Lung (tissue), 17 donors: ENCODE measurements at places on chromosomes 4 and X.

- no peak for DNase-seq
Observed at GRCh38 chrX:131739823-131740222, 195.9 kb downstream of the OR13H1 start.

DNA sequence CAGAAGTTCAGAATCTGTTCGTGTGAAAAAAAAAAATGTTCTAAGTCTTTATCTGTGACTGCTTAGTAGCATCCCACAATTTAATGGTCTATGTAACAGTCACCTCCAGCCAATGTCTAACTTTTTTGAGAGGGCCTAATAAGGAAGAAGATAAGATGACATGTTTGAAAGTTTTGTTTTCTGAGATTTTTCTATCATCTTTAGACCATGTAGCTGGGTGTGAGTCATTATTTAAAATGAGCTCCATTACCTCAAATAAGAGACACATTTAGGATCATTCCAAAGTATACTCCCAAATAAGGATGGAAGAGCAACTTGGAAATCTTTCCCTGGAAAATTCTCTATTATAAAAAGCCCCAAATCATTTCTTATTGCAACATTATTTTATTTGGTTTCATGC, 28.2 kb upstream of the MCF2 start:
- no peak for DNase-seq

DNA sequence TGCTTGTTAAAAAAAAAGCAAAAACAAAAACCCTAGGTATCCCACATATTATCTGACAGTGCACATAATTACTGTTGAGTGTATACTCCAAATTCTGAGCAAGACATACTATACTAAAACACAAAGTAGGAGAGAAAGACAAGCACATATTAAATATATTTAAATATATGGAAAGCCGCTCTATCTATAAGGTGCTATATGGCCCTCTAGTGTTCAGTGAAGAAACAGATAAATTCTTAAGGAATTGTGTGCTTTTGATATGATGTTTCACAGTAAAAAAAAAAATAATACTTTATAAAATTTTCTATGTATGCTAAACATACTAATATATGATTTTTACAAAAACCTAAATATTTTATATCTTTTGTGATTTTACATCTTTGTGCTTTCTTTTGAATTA, 137.8 kb downstream of the FBXW7 start:
- DNase-seq = peak; percentile 32

- DNase-seq = no peak
Observed at GRCh38 chr4:147599769-147600168, 17.4 kb upstream of the TMEM184C start.

DNA sequence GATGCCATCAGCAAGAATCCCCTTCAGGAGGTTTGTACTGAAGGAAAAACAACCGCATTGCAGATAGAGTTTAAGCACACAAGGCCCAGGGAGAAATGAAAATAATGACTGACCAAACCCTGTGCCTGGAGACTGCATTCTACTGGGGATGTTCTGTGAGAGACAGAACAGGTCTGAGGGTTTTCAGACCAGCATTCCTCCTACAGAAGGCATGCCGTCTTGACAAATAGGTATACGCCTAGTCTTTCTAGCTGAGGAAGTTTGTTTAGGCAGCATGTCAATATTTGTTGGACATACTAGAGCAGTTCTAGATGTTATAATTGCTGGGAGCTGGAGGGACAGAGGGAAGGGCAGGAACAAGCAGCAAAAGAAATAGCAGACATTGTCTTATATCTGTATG, 68.4 kb upstream of the SCOC start:
- no peak for DNase-seq

DNA sequence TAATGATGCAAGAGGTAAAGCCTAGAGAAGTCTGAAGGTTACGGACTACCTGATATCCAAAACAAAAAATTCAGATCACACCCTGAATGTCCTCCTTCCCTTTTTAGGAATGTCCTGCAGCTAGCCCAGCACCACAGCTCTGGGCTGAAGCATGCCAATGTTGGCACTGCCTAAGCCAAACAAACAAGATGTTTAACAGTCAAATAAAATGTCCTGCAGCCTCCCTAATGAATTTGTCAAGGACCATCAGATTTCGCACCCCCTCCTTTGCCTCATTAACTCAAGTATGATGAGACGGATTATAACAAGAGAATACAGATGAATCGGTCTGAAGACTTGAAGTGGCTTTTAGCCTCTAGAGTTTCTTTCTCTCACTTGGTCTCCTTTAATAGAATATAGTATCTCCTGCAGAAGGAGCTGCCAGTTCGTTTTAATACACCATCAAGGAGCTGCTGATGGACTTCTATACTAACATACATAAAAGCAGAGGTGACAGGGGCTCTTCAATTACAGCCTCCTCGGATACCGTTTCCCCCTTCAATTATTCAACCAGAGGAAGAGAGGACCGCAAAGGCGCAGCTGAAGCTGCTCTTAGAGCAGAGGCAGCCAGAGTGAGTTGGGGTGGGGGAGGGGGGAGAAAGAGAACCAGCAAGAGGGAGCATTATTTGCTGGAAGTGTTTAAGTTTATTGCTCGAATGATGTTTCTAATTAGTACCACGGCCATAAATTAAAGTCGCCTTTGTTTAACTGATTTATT, 3.0 kb upstream of the MAB21L2 start:
- peak; percentile 53 for DNase-seq

GRCh38 chrX:129979207-129979920, 3.1 kb upstream of the BCORL1 start:
- peak; percentile 21 for DNase-seq

DNA sequence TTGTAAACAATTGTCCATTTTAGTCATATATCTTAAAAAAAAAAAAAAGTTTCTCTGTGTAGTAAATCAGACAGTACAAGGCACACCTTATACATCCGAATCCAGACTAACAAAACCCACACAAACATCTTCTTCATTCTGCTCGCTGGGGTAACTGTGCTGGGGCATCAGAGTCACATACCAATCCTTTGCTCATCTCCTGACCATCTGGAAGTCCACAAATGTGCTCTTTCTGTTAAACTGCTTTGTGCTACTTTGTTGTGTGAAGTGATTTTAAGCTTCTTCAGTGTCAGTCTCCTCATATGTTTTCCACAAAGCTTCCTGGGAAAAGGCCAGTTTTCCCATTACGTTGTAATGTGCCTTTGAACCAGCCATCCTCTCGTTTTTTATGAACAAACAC, 86.2 kb upstream of the CBR4 start:
- no peak for DNase-seq

DNA sequence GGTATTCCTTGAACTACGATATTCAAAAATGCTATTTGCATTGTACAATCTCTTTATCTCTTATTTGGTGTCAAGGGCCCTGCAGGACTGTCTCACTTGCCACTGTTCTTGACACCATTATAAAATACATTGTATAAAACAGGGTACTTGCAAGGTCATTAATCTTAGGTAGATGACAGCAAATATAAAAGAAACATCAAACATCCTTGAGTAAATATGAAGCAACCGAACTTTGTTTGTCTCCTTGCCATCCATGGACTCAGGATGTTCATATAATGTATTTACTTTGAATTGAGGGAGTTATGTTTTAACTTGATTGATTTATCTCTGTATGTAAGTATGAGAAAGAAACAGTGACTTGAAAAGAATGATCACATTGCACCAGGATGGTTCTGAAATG, 87.3 kb downstream of the UGT2B4 start:
- no peak for DNase-seq
